Erythroblast (primary cell): ENCODE measurements at places on chromosomes 13 and 19.
A peak's percentile ranks its signal among the peaks of the same experiment; 100 is the strongest.

- DNase-seq, result no peak
Measured at GRCh38 chr19:41868120-41868988, 8.3 kb downstream of the RPS19 start.

DNA sequence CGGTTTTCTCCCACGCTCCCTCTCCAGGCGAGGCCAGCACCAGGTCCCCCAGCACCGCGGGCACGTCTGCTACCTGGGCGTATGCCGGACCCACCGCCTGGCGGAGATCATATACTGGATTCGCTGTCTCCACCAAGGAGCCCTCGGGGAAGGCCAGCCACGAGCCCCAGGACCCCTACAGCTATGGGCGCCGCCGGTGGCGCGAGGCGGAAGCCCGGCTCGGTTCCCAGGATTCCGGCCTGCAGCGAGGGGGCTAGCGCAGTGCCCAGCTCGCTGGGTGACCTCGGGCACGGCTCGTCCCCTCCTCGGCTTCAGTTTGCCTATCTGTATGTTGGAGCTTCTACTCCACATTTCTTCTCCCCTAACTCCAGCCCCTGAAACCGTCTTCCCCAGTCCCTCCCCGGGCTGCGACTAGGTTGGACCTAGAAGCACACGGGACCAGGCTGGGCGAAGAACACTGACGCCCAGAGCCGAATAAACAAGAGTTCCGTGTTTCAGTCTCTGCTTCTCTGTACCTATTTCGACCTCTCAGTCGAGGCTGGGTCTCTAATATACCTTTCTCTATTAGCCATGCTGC is 749 bp upstream of the CPT1C start:
- no peak for DNase-seq

GRCh38 chr19:9295411-9295849 is 14.2 kb downstream of the ZNF699 start:
- no peak for DNase-seq

DNA sequence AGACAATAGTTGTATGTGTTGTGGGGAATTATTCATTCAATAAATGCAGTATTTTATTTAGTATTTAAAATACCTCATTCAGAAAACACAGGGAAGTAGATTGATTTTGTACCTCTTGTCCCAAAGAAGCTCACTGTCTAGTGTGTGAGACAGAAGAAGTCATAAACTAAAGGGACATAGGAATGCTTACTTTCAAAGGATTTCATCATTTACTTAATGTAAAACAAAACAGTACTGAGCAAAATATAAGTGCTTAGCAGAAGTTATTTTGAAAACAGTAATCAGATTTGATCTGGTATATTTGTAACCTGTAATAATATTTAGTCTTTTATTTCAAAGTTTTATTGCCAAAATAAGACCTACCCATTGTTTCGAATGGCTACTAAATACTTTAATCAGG is 117.9 kb downstream of the TDRD3 start:
- no peak for DNase-seq

DNA sequence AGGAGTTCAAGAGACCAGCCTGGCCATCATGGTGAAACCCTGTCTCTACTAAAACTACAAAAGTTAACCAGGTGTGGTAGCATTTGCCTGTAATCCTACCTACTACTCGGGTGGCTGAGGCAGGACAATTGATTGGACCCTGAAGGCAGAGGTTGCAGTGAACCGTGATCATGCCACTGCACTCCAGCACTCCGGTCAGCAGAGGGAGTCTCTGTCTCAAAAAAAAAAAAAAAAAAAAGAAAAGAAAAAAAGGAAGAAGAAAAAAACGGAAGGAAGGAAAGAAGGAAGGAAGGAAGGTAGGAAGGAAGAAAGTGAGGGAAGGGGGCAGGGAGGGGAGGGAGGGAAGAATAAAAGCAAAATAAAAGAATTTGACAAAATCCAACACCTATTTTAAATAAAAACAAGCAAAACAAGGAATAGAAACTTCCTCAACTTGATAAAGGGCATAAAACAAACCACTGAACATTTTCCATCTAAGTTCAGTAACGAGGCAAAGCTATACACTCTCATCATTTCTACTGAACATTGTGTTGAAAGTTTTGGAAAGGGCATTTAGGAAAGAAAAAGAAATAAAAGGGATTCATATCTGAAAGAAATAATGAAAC is 411.6 kb upstream of the SLITRK5 start:
- DNase-seq, result peak; percentile 4

GRCh38 chr13:47110141-47110540 is 213.3 kb upstream of the HTR2A start:
- no peak for DNase-seq

DNA sequence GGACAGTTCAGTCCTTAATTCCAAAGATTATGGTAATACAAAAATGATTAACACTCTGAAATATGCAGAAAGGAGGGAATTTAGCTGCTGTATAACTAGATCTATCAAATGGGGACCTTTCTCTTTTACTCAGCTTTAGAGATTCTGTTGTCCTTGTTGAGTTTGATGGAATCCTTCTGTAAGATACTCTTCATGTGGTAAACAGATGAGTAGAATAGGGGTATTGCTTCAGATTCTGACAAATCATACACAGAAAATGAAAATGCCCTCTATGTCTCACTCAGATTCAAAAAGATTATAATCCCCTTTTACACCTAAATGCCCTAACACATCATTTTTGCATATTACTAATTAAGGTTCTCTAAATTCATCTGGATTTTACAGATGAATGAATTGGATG is 50.7 kb downstream of the ARHGAP35 start:
- no peak for DNase-seq

- DNase-seq, result peak; percentile 26
Measured at GRCh38 chr19:48244281-48244680, 11.4 kb downstream of the CARD8 start.

DNA sequence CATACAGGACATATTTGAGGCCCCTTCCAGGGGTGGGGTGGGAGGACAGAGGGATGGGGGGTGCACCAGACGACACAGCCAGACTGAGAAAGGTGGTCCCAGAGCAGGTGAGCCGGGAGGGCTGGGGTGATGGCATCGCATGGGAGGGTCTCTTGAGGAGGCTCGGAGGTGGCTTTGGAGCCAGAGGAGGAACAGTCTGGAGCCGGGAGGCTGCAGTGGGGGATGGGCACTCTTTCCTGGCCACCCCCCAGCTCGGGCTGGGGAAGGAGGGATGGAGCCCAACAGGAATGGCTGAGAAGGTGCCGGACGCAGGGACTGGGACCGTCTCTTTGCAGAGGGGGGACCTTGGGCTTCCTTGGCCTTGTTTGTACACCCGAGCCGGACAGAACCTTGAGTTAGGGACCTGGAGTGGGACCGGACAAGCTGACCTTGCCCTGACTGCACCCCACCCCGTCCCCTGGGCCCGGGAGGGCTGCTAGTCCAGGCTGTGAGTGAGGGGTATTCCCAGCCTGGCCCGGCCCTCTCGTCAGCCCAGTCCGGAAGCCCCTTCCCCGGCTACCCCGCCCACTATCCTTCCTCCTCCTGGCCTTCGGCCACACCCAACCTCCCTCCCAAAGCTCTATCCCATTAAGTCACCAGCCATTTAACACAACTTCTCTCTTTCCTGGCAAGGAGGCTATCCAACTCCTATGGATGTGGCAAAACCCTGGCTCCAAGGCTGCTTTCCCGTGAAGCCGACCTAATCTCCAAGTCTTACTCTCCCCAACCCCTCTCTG is 816 bp upstream of the TBXA2R start:
- no peak for DNase-seq

DNA sequence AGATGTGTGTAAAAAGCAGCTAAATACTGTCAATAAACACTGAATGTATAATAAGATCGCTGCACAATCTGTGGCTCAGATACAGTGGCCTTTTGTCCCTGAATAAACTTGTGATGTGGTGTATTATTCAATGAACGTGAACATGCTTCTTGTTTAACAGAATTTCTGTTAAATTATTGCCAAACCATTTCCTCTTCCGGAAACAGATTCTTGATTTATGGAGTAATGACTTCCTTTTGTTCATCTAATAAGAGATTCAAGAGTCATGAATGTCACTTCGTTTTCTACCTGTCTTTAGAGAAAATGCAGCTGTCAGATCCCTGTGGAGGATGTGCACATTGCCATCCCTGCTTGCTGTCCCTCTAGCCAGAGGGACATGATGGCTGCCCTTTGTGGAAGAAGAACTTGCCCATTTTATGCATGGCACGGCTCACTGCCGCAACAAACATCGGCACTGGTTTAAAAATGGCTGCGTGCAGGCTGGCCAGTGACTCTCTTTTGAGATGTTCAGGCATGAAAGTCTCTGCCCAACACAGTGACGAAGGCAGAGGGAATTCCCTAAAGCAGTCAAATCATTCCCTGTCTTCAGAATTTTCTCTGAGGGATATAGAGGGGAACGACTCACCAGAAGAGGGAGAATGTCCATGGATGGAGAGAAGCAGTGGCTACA is 3.1 kb upstream of the TNFSF13B start:
- DNase-seq, result no peak

GRCh38 chr19:45981350-45981749 is 7.7 kb upstream of the NOVA2 start:
- DNase-seq, result no peak

- DNase-seq, result no peak
Measured at GRCh38 chr13:24834902-24835510, 71.0 kb downstream of the RNF17 start.

DNA sequence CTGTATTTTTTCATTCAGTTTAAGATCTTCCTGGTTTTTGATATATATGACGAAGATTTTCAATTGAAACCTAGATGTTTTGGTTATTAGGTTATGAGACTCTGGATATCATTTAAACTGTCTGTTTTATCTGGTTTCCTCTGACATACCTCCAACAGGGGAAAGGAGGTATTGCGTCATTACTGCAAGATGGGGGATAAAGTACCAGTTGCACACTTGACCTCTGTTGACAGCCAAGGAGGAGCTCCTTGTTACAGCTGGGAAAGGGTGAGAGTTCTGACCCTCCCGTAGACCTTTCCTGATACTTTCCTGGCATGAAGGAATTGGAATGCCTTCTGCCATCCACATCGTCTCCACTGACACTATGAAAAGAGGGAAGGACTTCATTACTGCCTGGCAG is 82.0 kb upstream of the SHISA2 start:
- DNase-seq, result no peak

DNA sequence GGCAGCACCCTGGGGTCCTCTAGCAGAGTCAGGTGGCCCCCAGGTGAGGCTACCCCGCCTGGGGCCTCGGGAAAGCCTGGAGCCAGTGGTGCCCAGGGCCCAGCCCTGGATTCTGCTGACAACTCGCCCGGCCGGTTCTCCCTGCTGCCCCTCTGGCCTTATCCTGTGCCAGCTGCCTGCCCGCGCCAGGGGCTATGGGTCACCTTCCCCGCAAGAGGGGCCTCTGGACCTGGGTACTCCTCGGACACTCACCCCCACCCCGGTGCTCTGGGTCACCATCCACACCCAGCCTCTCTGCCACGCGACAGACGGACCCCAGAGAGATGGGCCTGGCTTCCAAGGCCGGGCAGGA is 24.0 kb downstream of the ZBTB7A start:
- no peak for DNase-seq

GRCh38 chr19:5907241-5907640 is 2.6 kb downstream of the VMAC start:
- DNase-seq, result no peak

DNA sequence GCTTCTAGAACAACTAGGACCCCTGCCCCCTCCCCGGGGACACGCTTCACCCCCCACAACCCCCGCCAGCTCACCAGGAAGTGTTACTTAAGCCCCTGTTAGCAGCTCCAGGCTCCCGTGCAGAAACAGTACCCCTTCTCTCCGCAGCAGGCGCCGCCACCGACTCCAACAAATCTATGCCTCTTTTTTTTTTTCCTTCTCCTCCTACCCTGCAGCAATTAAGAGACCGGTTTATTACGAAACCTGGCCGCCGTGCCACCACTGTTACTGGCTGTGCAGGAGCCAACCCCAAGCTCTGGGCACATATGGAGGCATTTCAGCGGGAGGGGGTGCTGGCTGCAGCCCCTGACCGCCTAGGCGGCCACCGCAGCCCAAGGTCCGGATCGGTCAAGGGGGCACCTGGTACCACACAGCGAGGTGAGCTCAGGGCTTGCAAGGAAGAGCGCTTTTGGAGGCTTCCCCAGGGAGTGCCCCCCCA is 2.4 kb downstream of the GADD45B start:
- DNase-seq, result no peak

DNA sequence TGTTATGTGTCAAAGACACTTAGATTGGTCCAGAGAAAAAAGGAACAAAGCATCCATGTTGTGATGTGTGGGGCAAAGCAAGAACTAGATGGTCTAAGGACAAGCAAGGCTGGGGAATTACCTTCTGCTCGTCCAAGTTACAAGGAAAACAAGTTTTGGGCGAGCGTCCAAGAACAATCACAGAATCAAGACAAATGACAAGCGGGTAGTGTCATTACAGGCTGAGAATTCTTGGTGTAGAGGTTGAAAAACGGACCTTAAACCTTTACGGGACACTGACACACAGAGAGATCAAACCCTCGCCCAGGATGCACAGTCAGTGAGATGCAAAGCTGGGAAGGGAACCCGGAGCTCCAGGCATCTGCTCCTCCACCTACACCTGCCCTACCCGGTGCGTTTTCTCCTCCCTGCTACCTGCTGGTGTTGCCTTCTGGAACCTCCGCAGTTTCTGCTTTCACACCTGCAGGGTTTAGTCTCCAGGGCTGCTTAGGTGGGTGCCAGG is 515 bp upstream of the ZNF324B start:
- DNase-seq, result no peak

DNA sequence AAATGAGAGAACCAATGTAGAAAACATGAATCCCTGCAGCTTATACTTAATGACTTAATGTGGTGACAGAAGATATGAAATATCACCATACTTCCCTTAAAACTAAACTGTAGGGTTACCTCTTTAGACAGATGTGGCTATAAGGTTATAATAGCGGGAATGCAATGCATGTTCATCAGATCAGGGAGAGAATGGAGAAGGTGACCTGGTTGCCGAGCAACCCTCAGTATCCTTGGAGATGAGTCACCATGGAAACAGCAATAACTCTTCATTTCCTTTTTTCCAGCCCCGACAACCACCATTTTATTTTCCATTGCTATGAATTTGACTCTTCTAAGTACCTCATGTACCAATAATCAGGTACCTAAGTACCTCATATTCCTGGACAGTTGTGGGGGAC is 28.0 kb upstream of the ZNF835 start:
- DNase-seq, result no peak

DNA sequence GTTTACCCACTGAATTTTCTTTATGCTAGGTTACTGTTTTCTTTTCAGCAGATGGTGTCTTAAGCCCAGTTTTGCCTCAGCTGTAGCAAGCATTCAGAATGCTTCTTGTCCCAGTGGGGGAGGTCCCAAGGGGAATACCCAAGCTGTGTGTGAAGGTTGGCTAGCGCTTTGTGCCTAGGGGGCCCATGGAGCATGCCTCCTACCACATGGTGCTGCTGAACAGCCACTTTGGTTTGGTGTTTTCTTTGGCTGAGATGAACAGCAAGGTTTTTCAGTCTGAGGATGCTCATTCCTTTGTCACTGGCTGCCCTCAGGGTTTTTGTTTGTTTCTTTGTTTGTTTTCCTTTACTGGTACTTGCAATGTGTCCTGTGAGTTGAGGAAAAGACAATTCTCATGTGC is 99.0 kb downstream of the PCDH20 start:
- no peak for DNase-seq

GRCh38 chr19:55690769-55691545 is 15.9 kb downstream of the EPN1 start:
- no peak for DNase-seq
